ENCODE measurements at places on chromosomes 1 and 21. TPM values are rescaled to one million over a fixed set of nuclear protein-coding genes. Genes with fewer than 3 reads are reported as not detected.

The LDLRAD2 gene
- total RNA-seq: 0.98 TPM

The NTMT2 gene
- total RNA-seq: not detected

The GSTM4 gene
- 19.7 TPM for total RNA-seq

The SPEN gene
- total RNA-seq: 16.3 TPM

The SMIM12 gene
- 25.4 TPM for total RNA-seq

The FCGR1A gene
- total RNA-seq: not detected

The L1TD1 gene
- not detected for total RNA-seq

The CBR3 gene
- total RNA-seq: 8.7 TPM

The SHCBP1L gene
- total RNA-seq: 0.05 TPM

The PLEKHN1 gene
- 0.50 TPM for total RNA-seq

The SLC26A9 gene
- not detected for total RNA-seq

The CRNN gene
- not detected for total RNA-seq

The C1orf105 gene
- not detected for total RNA-seq

The GPR37L1 gene
- total RNA-seq: not detected

The PRR9 gene
- total RNA-seq: not detected

The BRINP3 gene
- not detected for total RNA-seq

The C1orf216 gene
- total RNA-seq: 21.0 TPM

The ACKR1 gene
- 11.0 TPM for total RNA-seq

The FMOD gene
- 29.1 TPM for total RNA-seq

Data from cardiac ventricle fibroblast (primary cell).